ENCODE measurements at places on chromosomes 5 and 9.

GRCh38 chr9:81207651-81208050 lies 481.7 kb downstream of the TLE1 start:
- no peak for DNase-seq

DNA sequence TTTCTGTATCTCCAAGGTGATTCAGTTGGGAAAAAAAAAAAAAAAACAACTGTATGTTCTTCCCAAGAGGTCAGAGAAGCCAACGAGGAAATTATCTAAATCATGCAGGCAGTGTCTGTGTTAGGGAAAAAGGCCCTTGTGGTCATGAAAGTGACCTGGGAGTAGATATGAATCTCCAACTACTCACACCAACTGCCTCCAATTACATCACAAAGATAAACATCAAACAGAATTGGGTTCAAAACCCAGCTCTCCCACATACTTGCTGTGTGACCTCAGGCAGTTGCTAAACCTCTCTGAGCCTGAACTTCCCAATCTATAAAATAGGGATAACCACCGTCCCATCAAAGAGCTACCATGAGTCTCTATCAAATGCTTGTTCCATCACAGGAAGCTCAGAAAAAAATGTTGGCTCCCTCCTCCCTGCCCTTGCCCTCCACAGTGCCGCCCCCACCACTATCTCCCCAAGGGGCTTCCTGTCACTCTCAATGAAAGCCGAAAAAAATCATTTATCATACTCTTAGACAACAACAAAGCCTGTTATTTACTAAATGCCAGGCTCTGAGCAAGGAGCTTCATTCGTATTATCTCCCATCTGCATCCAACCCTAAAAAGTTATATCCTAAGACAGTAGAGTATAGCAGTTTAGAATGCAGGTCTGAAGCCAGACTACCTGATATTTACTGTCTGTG lies 42.9 kb downstream of the CDK5RAP2 start:
- no peak for DNase-seq

- no peak for DNase-seq
Observed at GRCh38 chr5:112635276-112635675, 102.4 kb upstream of the APC start.

- DNase-seq = peak; percentile 66
Observed at GRCh38 chr5:96614110-96614691, 48.0 kb upstream of the CAST start.

GRCh38 chr9:76531231-76531780 lies 72.3 kb downstream of the GCNT1 start:
- no peak for DNase-seq

GRCh38 chr5:102758576-102758975 lies 3.5 kb downstream of the PAM start:
- no peak for DNase-seq

DNA sequence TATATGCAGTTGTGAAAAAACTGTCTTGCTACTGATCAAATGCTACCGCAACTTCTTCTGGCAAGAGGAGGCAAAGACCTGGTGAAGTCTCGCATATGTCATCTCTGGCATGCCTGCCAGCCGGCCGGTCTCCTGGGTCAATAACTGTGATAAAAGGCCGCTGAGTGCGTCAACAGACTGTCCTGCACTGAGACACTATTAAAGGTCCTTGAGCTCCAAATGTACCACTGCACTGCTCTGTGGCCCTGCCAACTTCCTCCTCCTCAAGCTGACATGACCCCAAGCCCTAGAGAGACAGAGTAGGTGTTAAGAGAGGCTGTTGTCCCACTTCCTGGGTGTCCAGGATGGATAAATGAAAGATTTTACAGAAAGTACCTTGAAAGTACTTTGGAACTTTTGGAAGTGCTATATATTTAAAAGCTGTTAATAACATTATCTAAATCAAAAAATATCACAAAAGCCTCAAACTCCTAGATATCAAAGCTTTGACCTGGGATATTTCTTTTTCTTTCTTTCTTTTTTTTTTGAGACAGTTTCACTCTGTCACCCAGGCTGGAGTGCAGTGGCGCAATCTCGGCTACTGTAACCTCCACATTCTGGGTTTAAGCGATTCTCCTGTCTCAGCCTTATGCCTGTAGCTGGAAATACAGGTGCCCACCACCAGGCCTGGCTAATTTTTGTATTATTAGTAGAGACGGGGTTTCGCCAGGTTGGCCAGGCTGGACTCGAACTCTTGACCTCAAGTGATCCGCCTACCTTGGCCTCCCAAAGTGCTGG lies 31.5 kb downstream of the RAPGEF1 start:
- no peak for DNase-seq

DNA sequence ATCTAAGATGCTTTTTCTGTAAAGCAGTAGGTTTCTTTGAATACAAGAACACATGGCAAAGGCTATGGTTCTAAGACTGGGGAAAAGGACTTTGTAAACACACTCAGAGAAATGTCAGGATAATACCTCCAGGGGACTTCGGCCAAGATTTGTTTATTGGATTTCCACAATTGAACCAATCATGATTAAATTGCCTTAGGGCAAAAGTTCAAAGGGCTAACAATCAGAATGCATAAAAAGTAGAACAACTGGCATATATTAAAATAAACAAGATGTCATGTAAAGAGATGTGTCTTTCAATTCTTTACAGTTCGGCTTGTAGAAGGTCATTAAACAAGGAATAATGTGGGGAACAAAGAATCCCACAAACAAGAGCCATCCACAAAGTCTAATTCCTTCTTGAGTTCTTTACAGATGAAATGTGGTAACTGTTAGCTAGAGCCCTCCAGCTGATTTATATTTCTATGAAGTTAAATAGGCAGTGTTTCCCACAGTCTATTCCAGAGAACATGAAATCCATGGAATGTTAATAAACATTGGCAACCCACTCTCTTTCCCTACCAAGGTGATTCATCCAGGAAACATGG lies 565.5 kb downstream of the ZNF608 start:
- no peak for DNase-seq

GRCh38 chr5:2999926-3000325 lies 248.4 kb upstream of the IRX2 start:
- no peak for DNase-seq

DNA sequence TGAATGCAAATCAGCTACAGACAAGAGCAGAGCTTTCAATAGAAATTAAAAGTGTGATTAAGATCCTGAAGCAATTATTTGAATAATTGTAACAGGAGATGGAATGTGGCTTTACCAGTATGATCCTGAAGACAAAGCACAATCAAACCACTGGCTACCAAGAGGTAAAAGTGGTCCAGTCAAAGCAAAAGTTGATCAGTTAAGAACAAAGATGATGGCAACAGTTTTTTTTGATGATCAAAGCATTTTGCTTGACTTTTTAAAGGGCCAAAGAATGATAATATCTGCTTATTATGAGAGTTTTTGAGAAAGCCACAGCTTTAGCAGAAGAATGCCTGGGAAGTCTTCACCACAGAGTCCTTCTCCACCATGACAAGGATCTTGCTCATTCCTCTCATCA lies 409.2 kb downstream of the CSNK1G3 start:
- no peak for DNase-seq

- no peak for DNase-seq
Observed at GRCh38 chr5:4581289-4581688, 558.8 kb upstream of the ADAMTS16 start.

- DNase-seq = no peak
Observed at GRCh38 chr9:86642721-86643120, 288.5 kb upstream of the TUT7 start.
